NCI-H2029 treated with DMSO at 0.1 percent for 48 hours (cell line): ENCODE measurements at places on chromosomes 7 and 10.

- DNase-seq = no peak
These were observed 174.4 kb downstream of the MDFIC start for GRCh38 chr7:115096262-115096661.

GRCh38 chr7:68689087-68689433 lies 909.2 kb upstream of the AUTS2 start:
- no peak for DNase-seq

DNA sequence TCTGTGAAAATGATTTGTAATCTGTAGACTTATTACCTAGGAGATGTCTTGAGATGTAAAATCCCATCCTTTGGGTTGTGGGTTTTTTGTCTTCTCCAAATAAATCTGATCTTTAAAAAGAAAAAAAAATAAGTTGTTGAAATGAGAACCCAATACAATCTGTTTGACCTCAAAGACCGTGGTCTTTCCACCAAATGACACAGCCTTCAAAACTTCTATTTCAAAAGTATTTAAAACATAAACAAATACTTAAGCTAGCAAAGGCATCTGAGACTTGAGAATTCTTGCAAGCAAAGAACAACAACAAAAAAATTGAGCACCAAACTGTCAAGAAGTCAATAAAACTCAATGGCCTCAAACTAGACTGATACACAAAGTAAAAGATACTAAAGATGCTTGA lies 67.9 kb upstream of the HECW1 start:
- DNase-seq = no peak

- peak; percentile 66 for DNase-seq
These were observed at the start of gene VWA2 for GRCh38 chr10:114239117-114239993. TSS of gene VWA2 (plus strand) at chr10:114239254. CDS start at chr10:114248714, 9,460 bp downstream.

GRCh38 chr7:23346316-23346715 lies 47.2 kb downstream of the MALSU1 start:
- DNase-seq = no peak

GRCh38 chr10:99535764-99536337 lies 3.1 kb downstream of the NKX2-3 start:
- DNase-seq = no peak

DNA sequence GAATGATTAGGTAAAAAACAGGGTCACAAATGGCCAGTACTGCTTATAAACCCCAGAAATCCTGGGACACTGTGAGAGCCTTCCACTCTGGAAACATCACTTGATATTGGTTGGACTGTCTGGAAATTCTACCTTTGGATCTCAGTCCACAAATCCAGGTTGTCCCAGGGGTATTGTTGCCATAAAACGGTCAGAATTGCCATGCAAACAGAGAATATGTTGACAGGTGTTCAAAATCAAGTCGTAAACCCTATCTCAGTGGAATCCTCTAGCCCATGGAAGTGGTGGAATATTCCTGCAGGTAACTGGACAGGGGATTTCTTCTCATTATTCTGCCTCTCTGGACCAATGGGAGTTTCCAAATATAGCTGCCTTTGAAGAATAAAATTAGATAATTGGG lies 31.2 kb upstream of the KCTD7 start:
- DNase-seq = no peak

DNA sequence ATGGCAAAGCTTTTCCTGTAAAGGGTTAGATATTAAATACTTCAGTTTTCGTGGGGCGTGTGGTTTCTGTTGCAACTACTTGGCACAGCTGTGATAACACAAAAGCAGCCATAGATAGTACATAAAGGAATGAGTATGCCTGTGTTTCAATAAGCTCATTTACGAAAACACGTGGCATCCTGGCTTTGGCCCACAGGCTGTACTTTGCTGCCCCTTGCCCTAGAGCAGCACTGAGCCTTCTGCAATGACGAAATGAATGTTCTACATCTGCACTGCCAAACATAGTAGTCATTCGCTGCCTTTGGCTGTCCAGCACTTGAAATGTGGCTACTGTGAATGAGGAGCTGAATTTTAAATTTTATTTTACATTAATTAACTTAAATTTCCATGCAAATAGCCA lies 376.2 kb upstream of the TPK1 start:
- DNase-seq = no peak

DNA sequence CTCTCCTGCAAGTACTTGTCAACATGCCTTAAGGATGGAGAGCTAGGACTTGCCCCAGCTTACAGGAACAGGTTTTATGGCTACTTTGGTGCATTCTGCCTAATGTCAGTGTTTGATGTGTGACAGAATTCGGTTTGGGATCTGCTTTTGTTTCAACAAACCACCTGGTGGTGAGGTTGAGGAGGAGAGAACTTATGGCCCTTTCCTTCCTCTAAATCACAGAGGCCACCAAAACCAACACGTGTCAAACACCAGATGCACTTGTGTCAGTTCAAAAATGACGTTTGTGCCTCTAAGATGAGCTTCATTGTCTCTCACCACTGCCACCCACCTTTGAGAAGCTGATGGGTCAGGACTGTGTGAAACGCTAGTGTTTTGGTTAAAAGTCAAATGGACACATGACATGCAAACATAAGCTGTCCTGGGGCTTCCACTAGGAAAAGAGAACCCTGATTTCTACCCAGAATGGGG lies 83.9 kb downstream of the OSBPL3 start:
- no peak for DNase-seq

GRCh38 chr7:151940048-151940811 lies 16.0 kb upstream of the GALNTL5 start:
- no peak for DNase-seq

GRCh38 chr7:102426268-102427018 lies 6.9 kb upstream of the ORAI2 start:
- no peak for DNase-seq

DNA sequence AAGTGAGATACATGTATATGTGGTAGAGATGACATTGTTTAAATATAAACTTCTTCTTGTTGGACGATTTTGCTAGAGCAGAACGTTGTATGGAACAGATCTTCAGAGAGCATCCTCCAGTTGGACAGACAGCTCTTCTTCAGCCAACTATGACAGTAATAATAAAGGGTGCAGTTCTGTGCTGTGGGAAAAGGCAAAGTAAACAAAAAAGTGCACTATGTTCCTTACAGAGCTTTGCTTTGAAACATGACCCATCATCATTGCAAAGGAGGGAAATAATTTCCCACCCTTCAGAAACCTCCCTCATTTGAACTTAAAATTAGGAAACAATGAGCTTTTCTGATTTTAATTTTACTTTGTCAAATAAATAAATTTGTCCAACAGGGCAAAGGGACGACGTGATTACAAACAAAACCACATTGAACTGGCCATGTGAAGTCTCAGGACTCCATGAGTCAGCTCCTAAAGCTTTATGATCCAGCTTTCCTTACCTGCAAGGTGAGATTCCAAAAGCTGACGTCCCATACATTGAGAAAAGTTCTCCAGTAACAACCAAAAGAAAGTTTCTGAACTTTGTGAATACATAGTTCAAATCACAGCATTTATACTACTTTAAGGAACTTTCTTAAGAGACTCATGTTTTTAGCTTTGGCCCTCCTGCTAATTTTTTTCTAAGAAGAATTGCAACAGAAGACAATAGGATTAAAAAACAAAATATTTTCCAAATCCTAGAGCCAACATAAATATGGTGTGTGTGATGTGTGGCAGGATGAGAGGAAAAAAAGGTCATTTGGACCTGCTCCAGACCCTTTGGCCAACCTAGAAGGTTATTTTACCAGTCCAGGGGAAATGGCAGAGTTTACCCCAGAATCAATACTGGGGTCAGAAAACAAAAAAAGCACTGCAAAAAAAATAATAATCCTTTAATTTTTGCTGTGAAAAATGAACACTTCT lies 565.4 kb upstream of the NRP1 start:
- no peak for DNase-seq

DNA sequence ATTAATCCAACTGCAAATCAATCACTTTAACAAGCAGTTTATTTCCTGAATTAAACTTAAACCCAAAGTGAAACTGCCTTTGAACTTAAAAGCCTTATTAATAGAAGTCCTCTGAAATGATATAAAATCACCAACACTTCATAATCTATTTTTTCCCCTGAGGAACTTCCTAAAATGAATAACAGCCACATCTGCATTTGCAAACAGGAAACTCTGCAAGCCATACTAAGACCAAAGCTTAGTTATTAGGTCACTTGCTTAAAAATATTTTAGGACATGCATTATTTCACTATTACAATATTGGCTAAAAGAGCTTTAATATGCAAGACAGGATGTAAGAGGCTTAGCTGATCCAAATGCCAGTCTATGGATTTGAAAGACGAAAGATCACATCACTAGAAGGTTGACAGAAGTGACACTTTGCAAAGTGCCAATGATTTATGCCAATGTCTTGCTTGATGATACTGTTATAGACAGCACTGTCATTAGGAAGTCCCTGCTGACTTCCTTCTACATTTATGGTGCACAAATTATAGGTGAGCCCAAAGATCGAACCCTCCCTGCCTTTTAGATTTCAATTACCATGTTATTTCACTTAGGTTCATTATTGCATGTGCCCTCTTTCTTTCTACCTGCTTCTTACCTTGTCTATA lies 99.9 kb upstream of the SKAP2 start:
- no peak for DNase-seq

- DNase-seq = no peak
These were observed 294.7 kb downstream of the TCF7L2 start for GRCh38 chr10:113244750-113245149.

GRCh38 chr7:142898377-142899170 lies 13.0 kb upstream of the TRPV6 start:
- no peak for DNase-seq

DNA sequence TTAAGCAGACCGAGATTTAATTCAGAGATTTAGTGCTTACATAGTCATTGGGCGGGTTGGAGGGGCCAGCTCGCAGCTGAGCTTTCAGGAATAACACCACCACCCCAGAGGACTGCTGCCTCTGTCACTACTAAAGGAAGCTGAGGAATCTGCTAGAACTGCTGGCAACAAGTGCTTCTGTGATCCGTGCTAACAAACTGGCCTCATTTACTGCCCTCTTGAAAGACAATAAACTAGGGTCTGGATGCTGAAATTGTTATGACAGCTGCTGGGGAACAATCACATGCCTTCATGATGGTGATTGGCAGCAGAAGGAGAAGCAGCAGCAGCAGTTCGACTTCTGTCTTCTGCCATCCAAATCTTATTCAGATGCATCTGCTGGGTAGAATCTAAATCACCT lies 285.5 kb upstream of the TAC1 start:
- peak; percentile 70 for DNase-seq

GRCh38 chr10:6163364-6164270 lies 39.1 kb upstream of the PFKFB3 start:
- DNase-seq = no peak

- DNase-seq = no peak
These were observed 117.6 kb downstream of the GLCCI1 start for GRCh38 chr7:8086239-8086638.

GRCh38 chr10:98213740-98214139 lies 54.3 kb downstream of the LOXL4 start:
- DNase-seq = no peak

DNA sequence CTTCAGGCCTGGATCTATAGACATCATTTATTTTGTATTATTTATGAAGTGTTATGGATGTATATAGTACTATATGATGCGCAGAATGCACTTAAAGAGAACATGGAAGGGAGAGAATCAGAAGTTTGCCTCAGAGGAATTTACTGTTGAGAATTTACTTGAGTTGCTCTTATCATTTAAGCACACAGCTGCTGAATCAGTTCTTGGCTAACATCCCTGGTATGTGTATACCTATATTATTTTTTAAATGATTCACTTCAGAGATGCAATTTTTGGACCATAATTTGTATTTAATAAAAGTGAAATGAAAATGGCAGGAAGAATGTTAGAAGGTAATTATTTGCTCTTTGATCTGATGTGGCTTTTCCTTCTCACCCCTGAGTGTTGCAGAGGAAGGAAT lies 191.6 kb downstream of the BICC1 start:
- DNase-seq = no peak

- DNase-seq = no peak
These were observed 51.1 kb upstream of the IL6 start for GRCh38 chr7:22675917-22676343.

DNA sequence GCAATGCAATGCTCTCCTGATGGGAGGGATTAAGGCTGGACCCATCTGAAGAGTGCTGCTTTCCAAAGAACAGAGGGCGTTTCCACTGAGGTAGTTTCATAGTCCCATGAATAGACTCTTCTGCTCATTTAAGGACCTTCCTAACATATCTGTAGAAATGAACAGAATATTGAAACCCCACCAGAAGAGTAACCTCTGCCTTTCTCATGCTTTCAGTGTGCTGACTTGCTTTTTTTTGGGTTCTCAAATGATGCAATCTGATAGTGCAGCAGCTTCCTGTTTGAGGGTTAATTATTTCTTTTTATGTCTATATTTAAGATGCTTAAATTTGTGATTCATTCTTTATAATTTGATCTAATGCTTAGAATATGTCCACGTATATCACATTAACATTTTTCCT lies 82.2 kb downstream of the GATA3 start:
- DNase-seq = no peak

DNA sequence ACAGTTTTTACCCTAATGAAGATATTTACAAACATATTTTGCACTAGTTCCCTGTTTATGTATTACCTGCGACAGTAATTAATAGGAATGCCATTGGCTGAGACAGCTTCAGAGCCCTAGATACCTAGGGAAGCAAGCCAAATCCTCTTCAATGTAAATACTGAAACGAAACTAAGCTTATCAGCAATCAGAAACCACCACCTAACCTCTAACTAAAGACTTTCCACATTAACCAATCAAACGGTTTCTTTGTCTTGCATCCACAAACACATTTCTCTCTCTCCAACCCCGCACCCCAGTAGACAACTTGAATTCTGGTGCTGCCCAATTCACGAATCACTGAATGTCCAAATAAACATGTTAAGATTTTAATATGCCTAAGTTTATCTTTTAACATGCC lies 474.4 kb upstream of the C7orf33 start:
- peak; percentile 74 for DNase-seq

DNA sequence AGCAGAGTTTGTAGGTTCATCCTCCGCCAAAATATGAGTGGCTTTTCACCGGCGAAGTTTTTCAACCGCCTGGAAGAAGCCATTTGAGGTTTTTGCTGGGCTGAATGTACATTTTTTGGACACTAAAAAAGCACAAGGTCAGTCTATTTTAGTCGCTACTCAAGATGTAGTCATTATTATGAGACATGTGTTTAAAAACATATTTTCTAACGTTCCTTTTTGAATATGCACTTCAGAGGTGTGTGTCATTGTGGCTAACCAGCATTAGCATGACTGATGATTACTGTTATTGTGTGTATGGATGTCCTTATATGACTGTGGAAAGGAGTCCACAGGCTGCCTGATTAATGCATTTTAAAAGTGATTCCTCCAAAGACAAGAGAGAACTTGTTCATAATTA lies 605.4 kb downstream of the INHBA start:
- no peak for DNase-seq

DNA sequence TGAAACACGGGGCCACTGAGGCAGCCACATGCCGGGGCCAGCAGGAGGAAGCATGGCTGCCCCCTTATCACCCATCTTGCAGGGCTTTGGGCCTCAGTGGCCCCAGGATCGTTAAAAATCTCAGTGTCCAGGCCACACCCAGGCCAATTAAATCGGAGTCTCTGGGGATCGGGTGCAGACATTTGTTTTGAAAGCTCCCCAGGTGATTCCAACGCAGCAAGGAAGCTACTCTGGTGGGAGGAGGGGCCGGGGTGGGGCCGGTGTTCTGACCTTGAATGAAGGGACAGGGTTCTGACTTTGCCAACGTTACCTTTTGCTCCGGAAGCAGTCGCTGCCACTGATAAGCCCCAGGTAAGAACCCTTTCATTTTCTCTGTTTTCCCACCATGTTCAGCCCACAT lies 412.3 kb upstream of the FOXK1 start:
- no peak for DNase-seq
